ENCODE measurements at places on chromosomes 6 and 20.

DNA sequence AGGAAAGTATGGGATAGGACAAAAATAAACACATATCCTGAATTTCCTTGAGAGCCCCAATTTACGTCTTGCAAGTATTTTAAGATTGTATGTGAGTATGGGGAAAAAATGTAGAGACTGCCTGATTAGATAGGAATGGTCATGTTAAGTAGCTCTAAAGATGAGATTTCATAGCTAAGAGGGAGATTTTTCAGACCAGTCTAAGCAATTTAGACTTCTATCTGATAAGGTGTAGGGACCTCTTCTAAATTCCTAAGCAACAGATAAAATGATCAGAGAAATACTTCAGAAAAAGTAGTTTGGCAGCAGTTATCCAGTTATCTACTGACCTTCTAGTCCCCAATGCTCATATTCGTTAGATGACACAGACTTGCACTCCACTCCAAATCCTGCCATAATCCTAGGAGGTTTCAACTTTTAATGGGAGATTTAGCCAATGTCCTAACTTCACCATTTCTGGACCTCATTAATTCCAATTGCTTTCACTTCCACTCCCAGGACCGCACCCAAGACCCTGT, 90.0 kb downstream of the FILIP1 start:
- no peak for DNase-seq

GRCh38 chr20:37267667-37268313, 6.2 kb upstream of the GHRH start:
- DNase-seq = no peak

GRCh38 chr20:62979876-62980373, 26.8 kb downstream of the BHLHE23 start:
- no peak for DNase-seq

- no peak for DNase-seq
Measured at GRCh38 chr6:52617087-52617486, 40.2 kb upstream of the TRAM2 start.

DNA sequence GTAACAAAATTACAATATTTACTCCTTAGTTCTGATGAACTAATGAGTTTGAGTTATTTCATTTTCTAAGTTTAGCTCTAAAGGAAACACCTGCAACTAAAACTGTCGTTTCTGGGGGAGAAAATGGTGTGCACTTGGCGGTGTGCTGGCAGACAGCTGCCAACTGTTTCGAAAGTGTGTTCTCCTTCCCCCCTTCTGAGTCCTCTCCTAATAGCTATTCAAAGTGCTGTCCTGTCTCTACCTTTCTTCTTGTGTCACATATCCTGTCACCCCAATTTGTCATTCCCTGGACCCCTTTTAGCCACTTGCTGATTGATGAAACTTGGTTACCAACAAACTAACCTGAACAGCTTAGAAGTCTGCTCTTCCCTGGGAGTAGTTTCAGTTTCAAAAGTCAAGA, 4.9 kb upstream of the UBE2J1 start:
- no peak for DNase-seq

GRCh38 chr20:36974660-36975059, 23.2 kb upstream of the SAMHD1 start:
- DNase-seq = no peak

DNA sequence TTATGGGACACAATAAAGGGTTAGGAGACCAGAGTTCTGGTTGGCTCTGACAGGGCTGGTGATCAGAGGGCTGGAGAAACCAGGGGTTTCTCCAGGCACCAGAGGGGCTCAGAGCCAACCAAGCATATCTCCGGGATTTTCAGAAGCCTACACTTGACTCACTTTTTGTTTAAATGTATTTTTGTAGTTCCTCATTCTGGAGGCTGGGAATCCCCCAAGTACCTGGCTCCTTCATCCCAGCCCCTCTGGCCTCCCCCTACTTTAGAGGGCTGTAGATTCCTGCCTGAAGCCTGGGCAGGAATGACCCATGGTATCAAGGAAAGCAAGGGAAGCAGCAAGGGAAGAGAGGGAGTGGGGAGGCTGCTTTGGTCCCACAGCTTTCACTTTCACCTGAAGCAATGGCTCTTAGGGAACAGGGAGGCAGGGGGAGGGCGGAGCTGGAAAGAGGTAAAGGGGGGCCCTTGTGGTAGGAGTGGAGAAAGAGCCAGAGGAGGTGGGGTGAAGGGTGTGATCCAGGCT, 973 bp downstream of the CD40 start:
- no peak for DNase-seq

DNA sequence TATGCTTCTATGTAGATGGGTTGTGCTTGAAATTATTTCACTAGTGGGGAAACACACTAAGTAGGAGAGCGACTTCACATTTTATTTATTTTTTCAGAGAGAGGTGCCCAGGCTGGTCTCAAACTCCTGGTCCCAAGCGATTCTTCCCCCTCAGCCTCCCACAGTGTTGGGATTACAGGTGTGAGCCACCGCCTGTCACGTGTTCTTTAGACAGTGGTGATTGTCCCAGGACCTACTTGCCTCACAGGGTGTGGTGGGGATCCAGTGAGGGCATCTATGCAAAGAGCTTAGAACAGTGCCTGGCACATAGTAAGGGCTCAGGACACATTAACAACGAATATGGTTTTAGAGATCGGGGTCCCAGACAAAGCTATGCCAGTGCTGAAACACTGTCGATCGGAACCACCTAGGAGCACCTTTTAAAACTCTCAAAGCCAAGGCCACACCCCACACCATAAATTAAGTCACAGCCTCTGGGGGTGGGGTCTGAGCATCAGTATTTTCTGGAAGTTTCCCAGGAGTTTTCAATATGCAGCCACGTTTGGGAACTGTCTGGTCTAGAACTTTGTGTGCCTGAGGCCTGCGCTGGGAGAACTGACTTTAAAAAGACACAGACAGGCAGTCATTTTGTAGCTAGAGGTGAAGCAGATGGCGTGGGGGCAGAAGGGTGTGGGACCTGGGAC, 4.8 kb upstream of the BCAS4 start:
- no peak for DNase-seq

- no peak for DNase-seq
Measured at GRCh38 chr6:117328005-117328389, 62.6 kb downstream of the VGLL2 start.

- DNase-seq = no peak
Measured at GRCh38 chr6:115899730-115900282, 160.9 kb downstream of the FRK start.

DNA sequence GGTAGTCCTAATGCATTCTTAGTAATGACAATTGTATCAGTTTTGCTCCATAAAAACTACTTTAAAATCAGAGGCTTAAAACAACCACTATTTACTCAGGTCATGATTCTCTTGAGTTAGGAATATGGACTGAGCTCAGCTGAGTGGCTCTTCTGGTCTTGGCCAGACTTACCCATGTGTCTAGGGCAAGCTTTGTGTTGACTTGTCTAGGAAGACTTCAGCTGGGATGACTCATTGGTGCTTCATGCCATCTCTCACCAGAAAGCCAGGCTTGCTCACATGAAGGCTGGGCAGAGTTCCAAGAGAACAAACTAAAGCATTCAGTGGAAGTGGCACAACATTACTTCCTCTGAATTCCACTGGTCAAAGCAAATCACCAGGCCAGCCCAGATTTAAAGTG, 155.3 kb downstream of the DHX35 start:
- no peak for DNase-seq

GRCh38 chr20:50475681-50476292, 34.4 kb upstream of the PTPN1 start:
- DNase-seq = no peak

- no peak for DNase-seq
Measured at GRCh38 chr20:4134355-4134834, 119.0 kb upstream of the RNF24 start.

DNA sequence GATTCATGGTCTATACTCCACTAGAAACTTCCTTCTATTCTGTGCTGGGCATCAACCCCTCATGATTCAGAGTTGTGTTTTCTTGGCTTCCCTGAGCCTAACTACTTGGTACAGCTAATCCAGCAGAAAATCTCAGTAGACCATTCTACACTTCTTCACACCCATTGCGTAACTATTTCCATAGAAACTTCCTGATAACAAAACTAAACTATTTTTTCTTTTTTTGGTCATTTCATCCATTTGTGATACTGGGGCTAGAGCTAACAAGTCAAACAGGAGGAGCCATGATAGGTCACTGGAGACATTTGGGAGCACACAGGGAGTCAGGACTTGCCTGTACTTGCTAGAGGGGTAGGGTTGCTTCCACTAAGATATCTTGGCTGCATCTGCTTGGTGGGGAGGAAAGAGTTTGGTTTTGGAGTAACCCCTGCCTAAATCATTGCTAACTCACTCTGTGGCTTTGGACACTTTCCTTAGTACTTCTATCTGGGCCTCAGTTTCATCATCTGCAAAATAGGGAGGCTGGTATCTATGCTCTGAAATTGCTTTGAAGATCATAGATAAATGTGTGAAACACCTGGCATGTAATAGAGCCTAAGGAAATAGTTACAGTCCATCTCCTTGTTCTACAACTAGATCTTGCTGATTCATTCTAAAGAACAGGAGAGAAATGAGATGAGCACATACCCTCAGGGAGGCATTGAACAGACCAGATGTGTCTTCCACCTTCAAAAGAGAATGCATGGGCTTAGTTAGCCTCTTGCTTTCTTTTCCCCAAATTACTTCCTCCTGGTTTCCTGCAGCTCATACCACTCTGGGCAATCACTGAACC, 127.9 kb upstream of the ADGRF1 start:
- DNase-seq = no peak

DNA sequence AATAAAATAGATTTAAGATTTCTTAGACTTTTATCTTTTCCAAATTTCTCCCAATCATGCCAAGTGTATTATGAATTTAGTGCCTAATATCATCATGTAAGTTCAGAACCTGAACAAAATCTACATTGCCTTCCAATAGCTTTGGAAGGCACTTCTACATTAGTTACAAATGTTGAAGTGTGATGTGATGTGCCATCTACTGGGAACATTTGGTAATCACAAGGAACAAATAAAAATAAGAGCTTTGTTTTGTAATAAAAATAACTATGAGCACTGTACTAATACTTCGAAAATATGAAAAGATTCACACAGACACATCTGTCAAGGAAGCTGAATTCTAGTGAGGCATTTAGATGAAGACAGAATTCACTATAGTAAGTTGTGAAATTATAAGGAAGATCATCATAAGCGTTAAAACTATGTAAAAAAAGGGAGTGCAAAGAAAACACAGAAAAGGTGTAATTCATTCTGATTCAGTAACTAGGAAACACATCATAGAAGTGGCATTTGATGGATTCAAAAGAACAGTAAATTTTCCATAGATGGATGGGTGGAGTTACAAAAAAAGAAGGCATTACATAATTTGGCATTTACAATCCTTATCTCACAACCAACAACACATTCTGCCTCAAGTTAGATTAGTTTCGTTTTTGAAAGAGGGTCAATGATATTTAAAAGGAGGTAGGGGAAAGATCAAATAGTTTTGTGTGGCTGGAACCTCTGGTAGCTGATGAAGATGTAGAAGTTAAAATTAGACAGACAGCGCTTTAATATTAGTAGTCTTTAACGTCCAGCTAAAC, 161.0 kb downstream of the ASCC3 start:
- no peak for DNase-seq

- no peak for DNase-seq
Measured at GRCh38 chr6:163828038-163828795, 413.7 kb downstream of the QKI start.

DNA sequence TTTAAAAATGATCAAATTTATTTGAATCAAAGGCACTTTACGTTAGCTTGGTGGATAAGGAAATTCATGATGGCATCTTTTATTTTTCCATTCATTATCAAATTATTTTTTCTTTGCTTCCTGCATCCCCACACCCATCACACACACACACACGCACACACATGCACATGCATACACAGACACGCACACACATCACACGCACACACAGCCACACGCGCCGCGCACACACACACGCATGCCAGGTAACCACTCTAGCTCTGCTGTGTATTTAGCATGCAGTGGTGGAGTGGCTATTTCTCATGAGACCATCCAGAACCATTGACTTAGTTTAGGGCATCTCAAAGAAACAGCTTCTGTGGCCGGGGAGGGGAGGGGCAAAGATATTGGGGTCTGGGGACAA, 47.0 kb downstream of the GNAS start:
- DNase-seq = no peak

GRCh38 chr6:116409756-116410155, 39.0 kb downstream of the DSE start:
- DNase-seq = no peak

- no peak for DNase-seq
Measured at GRCh38 chr6:20302702-20303251, 90.5 kb upstream of the MBOAT1 start.

GRCh38 chr20:50555662-50556061, 45.5 kb downstream of the PTPN1 start:
- no peak for DNase-seq

DNA sequence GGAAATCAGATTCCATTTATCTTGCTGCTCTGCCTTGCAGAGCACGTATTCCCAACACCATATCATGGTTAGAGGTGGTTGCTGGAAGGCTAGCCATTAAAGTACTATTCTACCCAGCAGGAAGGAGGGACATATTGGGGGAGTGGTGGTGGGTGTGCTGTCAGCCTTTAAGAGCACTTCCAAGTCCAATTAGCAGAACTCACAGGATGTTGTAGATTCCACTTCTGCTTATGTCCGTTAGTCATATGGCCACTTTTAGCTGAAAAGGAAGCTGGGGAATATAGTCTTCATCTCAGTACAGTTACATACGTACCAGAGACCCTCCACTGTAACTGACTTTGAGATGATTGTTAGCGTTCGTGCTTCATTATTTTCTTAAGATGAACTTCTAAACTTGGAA, 94.4 kb downstream of the SAMD3 start:
- DNase-seq = no peak

DNA sequence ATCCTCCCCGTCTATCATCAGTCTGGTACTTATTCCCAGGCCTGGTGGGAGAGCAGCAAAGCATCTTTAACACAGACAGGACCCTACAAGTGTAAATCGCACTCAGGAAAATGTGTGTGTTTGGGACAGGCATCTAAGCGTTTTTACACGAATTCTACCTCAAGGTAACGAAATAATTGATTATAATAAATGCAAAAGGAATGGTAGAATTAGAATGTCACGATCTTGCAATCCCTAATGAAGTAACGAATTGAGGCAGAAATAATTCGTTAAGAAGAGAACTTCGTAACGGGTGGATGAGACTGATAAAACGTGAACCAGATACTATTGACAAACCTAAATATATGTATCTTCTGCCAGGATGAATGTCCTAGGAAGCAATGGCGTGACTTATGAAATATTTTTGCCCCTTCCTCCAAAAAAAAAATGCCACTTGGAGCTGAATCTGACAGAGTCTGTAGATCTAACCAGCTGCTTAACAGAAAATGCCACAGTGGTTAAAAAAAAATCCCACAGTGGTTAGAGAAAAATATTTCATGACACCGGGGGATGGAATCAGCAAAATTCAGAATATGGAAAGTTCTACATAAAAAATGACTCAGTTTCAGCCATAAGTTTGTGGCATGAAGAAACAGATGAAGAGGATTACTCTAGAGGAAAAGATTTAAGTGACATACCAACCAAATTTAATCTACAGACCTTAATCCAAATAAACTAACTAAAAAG, 68.7 kb downstream of the F13A1 start:
- no peak for DNase-seq

GRCh38 chr6:154893917-154894316, 101.2 kb upstream of the TIAM2 start:
- no peak for DNase-seq

- no peak for DNase-seq
Measured at GRCh38 chr6:20777801-20778200, 243.5 kb downstream of the CDKAL1 start.

GRCh38 chr6:86952991-86953390, 15.7 kb downstream of the HTR1E start:
- DNase-seq = no peak

- DNase-seq = no peak
Measured at GRCh38 chr6:52108128-52108527, 20.7 kb upstream of the PKHD1 start.

GRCh38 chr6:129680633-129681032, 29.3 kb downstream of the ARHGAP18 start:
- no peak for DNase-seq
